ENCODE measurements at places on chromosomes 2 and 18.

GRCh38 chr2:128341621-128342020 is 23.0 kb upstream of the HS6ST1 start:
- no peak for DNase-seq

DNA sequence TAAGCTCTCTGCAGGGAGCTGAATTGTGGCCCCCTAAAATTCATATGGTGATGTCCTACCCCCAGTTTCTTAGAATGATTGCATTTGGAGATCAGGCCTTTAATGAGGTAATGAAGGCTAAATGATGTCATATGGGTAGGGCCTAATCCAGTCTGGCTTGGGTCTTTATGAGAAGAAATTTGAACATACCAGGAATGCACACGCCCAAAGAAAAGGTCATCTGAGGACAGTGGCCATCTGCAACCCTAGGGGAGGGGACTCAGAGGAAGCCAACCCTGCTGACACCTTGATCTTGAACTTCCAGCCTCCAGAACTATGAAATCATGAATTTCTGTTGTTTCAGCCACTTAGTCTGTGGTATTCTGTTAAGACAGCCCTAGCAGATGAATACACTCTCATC is 426.7 kb downstream of the EPHA4 start:
- DNase-seq, result no peak

DNA sequence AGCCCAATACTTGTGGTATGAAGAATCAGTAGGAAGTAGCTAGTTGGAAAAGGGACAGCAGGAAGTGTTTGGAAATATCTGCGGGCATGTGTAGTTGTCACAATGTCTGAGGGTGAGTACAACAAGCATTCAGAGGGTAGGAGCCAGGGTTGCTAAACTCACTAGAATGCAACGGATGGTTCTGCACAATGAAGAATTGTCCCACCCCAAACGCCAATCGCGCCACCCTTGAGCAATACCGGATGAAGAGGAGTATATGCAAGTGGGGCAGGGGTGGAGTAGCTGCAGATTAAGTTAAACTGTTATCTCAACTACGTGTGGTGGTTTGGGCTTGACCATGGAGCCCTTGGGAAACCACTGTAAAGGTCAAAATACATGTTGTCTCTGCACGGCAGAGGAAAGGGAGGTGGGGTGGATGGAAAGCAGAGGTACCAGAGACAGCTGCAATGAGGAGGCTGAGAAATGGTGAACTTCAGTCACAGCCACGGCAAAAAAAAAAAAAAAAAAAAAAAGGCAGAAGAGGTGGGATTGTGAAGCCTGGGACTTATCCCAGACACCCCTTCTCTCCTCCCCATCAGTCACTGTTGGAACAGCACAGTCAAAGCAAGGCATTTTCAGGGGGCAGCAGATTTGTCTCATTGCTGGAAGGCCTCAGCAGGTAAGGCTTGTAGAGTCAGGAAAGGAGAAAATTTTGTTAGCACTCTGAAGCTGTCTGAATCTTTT is 5.2 kb downstream of the CCL20 start:
- no peak for DNase-seq

DNA sequence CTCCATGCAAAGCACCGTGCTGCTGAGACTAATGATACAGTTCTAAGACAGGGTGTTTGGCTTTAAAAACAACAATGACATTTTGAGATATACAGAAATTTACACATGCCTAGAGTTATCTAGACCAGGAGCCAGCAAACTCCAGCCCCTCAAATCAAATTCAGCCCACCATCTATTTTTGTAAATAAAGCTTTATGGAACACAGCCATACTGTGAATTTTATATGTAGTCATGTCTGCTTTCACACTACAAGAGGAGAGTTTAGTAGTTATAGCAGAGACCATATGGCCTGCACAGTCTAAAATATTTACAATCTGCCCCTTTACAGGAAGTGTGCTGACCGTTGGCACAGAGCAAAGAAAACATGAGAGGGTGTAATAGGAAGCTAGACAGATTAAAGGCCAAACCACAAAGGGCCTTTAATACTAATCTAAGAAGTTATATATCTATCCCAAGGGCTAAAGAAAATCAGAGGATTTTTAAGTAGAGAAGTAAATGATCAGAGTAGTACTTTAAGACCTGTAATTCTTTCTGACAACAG is 39.4 kb downstream of the NBAS start:
- no peak for DNase-seq

GRCh38 chr2:65344689-65345088 is 87.7 kb downstream of the SPRED2 start:
- no peak for DNase-seq

DNA sequence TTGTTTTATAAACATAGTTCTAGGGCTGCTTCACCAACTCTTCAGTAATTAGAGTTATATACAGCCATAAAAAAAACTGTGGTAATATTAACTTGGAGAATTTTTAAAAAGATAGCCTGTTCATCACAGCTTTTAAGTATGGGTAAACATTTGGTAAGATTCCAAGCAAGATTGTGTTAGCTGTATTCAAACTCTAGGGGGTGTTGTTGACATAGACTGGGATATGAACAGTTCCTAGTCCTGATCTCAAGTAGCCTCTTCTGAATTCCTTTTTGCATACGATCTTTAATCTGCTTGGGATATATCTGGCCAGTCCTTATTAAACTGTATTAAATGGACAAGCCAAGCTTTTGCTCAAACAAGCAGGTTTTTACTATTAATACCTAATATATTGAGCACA is 13.4 kb downstream of the NOP58 start:
- DNase-seq, result no peak

- DNase-seq, result no peak
These were observed 14.7 kb upstream of the ARPC2 start for GRCh38 chr2:218202266-218202665.

GRCh38 chr2:138469411-138469810 is 32.2 kb upstream of the SPOPL start:
- no peak for DNase-seq

- peak; percentile 73 for DNase-seq
These were observed 101.1 kb downstream of the CTIF start for GRCh38 chr18:48639772-48640432.

GRCh38 chr18:48829443-48830149 is 121.2 kb downstream of the SMAD7 start:
- peak; percentile 83 for DNase-seq

GRCh38 chr2:102251042-102251848 is 60.1 kb upstream of the IL1RL1 start:
- DNase-seq, result peak; percentile 88

- peak; percentile 88 for DNase-seq
These were observed 595 bp downstream of the PARD6G start for GRCh38 chr18:80246445-80247392.

DNA sequence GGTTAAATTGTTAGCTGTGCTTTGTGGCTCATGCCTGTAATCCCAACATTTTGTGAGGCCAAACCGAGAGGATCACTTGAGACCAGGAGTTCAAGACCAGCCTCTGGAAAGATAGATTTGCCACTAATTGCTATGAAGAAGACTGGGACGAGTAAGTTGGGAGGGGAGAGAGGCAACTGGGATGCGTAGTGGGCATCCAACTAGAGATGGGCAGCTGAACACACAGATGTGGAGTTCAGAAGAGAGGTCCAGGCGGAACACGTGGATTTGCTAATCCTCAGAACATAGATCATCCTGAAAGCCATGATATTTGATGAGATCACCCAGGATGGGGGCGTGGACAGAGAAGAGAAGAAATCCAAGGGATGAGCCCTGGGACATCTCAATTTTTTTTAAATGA is 48.7 kb downstream of the CYP26B1 start:
- no peak for DNase-seq

DNA sequence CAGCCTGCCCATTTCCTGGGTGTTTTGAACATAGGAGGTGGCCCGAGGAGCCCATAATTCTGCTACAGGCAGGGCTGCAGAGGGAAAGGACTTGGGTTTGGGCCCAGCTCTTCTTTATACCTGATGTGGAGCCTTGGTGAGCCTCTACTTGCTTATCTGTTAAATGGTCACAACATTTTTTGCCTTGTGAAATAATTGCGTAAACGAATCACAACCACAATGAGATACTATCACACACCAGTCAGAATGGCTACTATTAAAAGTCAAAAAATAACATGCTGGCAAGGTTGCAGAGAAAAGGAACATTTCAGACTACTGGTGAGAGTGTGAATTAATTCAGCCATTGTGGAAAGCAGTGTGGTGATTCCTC is 4.1 kb upstream of the FABP1 start:
- no peak for DNase-seq

DNA sequence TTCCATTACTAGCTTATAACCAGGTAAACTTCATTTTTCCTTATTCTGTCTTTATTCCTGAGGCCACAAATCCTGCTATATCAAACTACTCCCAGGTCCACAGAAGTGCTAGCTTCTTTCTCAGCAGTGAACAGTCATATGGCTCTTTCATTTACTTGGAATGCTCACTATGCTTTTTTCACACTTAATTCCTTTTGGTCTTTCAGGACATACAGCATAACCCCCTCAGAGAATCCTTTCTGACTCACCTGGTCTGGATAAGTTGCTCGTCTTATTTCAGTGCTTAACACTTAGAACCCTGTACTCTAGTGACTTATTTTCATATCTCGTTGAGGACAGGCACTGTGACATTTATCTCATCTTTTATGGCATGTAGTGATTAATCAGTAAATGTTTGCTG is 325.0 kb upstream of the UBE2E3 start:
- no peak for DNase-seq

- DNase-seq, result no peak
These were observed 14.1 kb downstream of the MC4R start for GRCh38 chr18:60358516-60358915.

DNA sequence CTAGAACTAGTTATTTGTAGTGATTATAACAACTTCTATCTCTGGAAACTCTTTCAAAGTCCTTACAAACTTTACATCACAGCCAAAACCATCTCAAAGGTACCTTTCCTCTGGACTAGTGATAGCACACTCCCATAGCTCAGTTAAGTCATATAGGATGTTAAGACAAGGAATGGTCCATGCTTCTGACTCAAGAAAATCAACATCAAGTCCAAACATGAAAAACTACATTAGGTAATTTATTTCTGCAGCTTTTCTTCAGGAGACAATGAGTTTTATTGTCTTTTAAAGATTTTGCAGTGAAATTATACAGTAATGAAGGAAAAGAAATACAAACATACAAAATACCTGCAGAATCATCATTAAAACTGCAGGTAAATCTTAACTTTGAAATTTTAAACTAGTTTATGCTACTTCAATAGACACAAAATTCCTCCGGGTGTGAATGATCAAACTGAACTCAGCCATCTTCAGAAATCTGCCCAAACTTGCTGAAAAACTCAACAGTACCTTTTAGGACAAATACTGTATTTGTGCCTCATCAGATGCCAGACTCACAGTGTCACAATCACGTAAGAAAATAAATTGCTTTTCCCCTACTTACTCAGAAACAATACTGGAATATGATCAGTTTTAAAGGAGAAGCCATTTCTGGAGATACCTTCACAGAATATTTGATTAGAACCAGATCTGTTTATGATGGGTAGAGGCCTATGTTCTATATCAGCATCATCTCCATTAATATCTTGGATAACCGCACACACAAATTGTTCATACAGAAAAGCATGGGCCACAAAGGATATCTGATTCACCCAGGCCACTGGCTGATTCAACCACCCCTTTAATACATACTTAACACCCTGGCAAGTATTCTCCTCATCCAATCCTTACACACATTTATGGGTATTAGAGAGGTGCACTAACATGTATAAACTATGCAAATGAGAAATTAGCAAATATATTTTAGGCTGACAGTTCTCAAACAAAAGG is 2.6 kb downstream of the TMEM131 start:
- no peak for DNase-seq

DNA sequence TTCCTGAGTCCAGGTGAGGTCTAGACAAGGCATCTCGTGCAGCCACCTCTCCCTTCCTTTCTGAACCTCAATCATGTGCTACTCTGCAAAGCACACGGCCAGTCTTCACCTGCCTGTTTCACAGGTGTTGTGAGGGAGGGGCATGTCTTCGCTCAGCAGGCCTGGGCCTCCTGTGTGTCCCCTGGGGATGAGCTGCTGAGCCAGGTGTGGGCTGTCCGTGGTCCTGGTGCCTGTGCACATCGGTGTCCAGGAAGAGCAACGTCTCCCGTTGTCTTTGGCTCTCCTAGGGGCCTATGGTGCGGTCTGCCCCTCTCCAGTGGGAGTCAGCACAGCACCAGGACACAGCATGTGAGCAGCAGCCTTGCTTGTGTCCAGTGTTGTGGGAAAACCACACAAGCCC is 16.7 kb downstream of the ARHGEF4 start:
- no peak for DNase-seq

DNA sequence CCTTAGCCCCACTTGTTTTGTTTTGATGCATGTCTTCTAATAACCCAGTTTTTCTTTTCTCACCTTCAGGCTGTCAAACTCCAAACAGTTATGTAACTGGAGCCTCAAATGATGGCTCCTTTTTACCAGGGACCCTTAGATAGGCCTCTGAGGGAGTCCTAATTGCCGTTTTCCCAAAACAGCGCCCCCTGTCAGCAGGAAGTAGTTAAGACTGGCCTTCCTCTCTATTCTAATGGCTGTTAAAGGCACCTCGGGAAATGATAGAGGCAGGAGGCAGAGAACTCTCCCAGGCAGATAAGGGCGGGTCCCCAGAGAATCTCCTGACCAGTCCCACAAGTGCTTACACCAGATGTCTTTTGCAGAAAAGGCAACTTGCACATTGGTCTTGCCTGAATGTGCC is 123.2 kb downstream of the KCNS3 start:
- DNase-seq, result peak; percentile 63

GRCh38 chr2:99488539-99489062 is 1.2 kb downstream of the REV1 start:
- no peak for DNase-seq

GRCh38 chr18:33670029-33670428 is 92.0 kb downstream of the ASXL3 start:
- DNase-seq, result no peak

- no peak for DNase-seq
These were observed 56.6 kb downstream of the PTPRM start for GRCh38 chr18:7623681-7624080.

GRCh38 chr2:147100406-147101035 is 744.3 kb upstream of the ACVR2A start:
- DNase-seq, result no peak

DNA sequence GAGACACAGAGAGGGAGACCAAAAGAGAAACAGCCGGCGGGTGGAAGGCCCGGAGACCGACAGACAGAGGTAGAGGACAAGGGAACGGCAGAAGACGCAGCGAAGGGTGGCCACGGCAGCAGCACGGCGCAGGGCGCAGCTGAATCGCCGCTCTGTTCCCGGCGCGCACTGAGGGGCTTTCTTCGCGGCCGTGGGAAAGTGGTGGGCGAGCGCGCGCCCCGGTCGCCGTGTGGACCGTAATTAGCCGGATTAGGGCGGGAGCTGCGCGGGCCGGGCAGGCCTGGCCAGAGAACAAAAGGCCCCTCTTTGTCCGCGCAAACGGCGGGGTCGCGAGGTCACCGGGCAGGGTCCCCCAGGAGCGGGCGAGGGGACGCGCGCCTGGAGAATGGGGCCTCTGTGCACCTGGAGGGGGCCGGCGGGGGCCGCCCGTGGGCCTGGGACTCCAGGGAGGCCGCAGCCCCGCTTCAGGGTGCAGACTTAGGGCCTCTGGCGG is 158.3 kb downstream of the ZFP36L2 start:
- peak; percentile 61 for DNase-seq

- DNase-seq, result no peak
These were observed 53.1 kb downstream of the OLA1 start for GRCh38 chr2:174195253-174195652.

Data from endodermal cell (in vitro differentiated cells).